ENCODE measurements at places on chromosomes 7 and 10. TPM values are rescaled to one million over a fixed set of nuclear protein-coding genes. Genes with fewer than 3 reads are reported as not detected.
A peak's percentile ranks its signal among the peaks of the same experiment; 100 is the strongest.

GRCh38 chr10:48464871-48465736 is 139.8 kb downstream of the ARHGAP22 start:
- DNase-seq = no peak

DNA sequence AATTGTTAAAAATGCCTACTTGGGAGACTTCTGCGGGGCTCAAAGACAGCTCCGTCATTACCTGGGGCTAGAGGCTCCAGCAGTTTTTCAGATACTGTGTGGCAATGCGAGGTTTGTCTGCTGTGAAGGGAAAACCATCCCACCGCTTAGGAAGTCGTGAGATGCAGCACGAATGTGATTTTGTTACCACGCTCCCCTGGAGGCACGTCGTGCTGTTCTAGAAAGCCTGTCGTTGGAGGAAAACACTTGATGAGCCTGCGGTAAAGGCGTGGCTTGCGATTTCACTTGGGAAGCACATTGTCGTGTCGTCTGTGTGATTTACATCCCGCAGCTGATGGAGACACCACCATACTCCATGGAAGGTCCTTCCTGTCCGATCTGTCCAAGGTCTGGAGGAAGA is 39.3 kb downstream of the CAMK1D start:
- no peak for DNase-seq

- DNase-seq = peak; percentile 43
Observed at GRCh38 chr7:100400656-100401055, 27.4 kb downstream of the PILRA start.

- no peak for DNase-seq
Observed at GRCh38 chr10:19652750-19653149, 163.5 kb upstream of the PLXDC2 start.

- DNase-seq = peak; percentile 7
Observed at GRCh38 chr7:40733578-40733977, 598.8 kb downstream of the SUGCT start.

- DNase-seq = no peak
Observed at GRCh38 chr7:105610165-105610930, 29.1 kb upstream of the EFCAB10 start.

GRCh38 chr7:152451356-152451755 is 15.6 kb upstream of the KMT2C start:
- no peak for DNase-seq

The ZNF503 gene
- 0.31 TPM for total RNA-seq

The ZNF25 gene
- 7.5 TPM for total RNA-seq
